ENCODE measurements at places on chromosomes 5 and 9. TPM values are rescaled to one million over a fixed set of nuclear protein-coding genes. Genes with fewer than 3 reads are reported as not detected.

DNA sequence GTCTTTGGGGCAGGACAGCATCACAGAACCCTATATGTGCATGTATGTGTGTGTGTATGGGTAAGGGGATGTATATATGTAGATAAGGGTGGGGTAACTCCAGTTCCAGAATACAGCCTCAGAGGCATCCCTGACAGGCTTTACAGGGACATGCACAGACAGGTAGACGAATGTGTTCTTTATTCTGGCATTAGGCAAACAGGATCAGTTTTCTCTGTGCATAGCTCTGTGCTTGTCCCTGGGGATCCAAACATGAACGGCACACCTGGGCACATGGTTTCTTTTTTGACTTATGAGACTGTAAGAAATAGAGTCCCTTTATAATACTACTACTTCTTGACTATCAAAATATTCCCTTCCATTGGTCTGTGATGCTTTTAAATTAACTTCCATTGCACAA is 120.6 kb downstream of the TRIO start:
- H3K27me3 ChIP-seq, result no peaks in the 10 kb centered on the region
- no peak overlapping the region for H3K27ac ChIP-seq
- H3K4me3 ChIP-seq, result no peak overlapping the region
- no peaks in the 10 kb centered on the region for H3K4me1 ChIP-seq
- no peak for DNase-seq
- no peaks in the 10 kb centered on the region for H3K36me3 ChIP-seq

C9orf153 gene
- total RNA-seq, result not detected

DNA sequence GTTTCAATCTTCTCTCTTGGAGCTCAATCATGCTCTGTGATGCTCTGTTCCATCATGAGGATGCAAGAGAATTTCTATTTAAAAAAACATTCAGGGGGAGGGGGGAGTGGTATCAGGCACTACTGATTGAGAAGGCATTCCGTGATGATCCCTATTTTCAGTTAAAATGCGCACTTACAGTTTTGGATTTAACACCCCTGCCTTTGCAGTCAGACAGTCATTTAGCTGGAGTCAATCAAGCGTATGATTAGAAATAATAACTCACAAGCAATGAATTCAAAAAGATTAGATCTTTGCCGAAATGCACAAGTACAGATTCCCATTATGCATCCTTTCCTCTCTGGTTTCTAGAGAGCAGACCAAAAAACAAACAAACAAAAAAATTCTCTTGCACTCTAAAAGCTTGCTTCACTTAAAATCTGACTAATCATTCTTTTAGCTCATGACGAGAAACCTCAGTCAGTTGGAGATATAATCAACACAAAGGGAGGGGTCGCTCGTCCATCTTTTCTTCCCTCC is 55.4 kb downstream of the EFNA5 start:
- no peak for DNase-seq
- H3K4me1 ChIP-seq, result no peaks in the 10 kb centered on the region
- H3K4me3 ChIP-seq, result no peak overlapping the region

DNA sequence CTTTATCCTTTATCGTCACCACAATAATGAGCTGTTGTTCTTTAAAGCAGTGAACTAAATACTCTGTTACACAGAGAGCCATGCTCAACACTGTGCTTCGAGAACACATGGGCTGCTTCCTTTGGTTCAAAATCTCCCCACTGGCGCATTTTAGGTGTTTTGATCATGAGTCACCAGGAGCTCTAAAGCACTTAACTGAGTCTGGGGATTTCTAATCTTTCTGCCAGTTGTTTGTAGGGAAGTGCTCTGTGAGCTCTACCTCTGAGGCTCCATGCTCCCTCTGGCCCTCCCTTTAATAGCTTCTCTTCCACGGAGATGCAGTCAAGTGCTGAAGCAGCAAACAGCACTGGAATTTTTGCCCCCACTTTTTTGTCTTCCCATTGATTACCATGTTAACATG is 17.0 kb downstream of the ERAP2 start:
- no peaks in the 10 kb centered on the region for H3K4me1 ChIP-seq
- H3K36me3 ChIP-seq, result no peaks in the 10 kb centered on the region
- H3K27ac ChIP-seq, result no peak overlapping the region
- H3K27me3 ChIP-seq, result no peaks in the 10 kb centered on the region
- H3K4me3 ChIP-seq, result no peak overlapping the region
- DNase-seq, result no peak

DNA sequence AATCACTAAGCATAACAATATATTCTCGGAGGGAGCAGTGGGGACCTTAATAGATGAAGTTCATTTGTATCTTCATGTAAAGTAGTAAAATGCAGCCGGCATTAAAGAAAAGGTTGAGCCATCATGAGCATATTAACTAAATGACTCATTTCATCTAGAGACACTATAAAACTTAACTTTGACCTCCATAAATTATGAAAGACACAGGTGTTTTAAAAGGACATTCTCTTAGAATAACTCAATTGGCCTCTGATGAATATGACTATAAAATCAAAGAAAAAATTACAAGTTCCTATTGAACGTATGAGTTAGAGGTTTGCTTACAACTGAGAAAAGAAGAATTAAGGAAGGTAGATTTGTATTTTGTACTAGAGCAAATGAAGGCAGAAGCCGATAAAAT is 220.3 kb downstream of the SEMA5A start:
- H3K4me1 ChIP-seq, result no peaks in the 10 kb centered on the region
- no peak overlapping the region for H3K27ac ChIP-seq
- DNase-seq, result no peak

GRCh38 chr9:2570615-2571479 is 50.7 kb upstream of the VLDLR start:
- peak; percentile 90 for DNase-seq
- no peaks in the 10 kb centered on the region for H3K27me3 ChIP-seq
- no peaks in the 10 kb centered on the region for H3K4me1 ChIP-seq

GRCh38 chr5:76705574-76705973 is 10.4 kb upstream of the F2R start:
- H3K4me3 ChIP-seq, result no peak overlapping the region
- no peak overlapping the region for H3K27ac ChIP-seq
- no peaks in the 10 kb centered on the region for H3K4me1 ChIP-seq

DNA sequence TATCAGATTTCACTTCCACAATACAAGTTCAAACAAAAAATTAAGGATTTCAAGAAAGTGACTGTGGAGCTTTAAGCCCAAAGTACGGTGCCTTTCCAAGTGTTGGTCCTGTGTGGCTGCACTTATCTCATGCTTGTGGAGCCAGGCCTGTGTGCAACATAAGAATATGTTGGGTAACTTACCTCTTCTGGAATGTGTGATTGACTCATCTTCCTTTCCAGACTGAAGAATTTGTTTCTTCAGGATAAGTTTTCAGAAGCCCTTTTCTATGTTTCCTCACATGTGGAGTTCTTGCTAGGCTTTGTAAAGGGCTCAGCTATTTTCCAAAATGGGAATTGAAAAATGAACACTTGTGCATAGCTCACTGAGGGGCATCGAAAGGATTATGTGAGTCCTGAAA is 485.1 kb upstream of the PAPPA start:
- H3K4me3 ChIP-seq, result no peak overlapping the region
- no peaks in the 10 kb centered on the region for H3K4me1 ChIP-seq
- H3K27me3 ChIP-seq, result no peaks in the 10 kb centered on the region
- H3K27ac ChIP-seq, result no peak overlapping the region
- no peak for DNase-seq

DNA sequence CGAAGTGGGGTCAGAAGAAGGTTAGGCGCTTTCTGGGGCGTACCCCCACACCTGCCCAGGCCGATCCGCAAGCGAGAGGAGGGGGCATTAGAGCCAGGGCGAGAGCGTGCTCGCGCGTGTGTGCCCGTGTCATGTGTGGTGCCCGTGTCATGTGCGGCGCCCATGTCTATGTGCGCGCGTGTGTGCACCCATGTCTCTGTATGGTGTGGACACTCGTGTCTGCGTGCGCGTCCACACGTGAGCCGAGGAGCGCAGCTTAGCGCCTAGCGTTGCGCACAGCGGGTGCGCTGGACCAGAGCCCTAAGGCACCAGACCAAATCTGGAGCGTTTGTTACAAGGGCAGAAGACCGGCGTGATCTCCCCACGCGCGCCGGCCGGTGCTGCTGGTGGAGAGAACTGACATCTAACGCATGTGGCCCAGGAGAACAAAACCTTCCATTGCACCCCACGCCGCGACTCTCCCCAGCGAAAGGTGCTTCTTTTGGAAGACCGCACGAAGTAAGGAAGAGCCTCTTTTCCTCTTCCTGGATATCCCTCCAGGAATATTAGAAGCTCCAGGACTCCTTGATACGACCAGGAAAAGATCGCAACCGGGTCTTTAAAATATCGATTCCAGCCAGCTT is 644 bp downstream of the NIM1K start:
- no peaks in the 10 kb centered on the region for H3K36me3 ChIP-seq
- no peaks in the 10 kb centered on the region for H3K27me3 ChIP-seq
- peak; percentile 76 for DNase-seq
- peaks cover 3% of the 10 kb centered on the region for H3K4me1 ChIP-seq

CCDC180 gene
- total RNA-seq, result 8.8 TPM

- no peak for DNase-seq
- H3K4me1 ChIP-seq, result no peaks in the 10 kb centered on the region
- H3K36me3 ChIP-seq, result no peaks in the 10 kb centered on the region
- H3K27me3 ChIP-seq, result no peaks in the 10 kb centered on the region
Measured at GRCh38 chr5:63794979-63795378, 167.3 kb downstream of the HTR1A start.

GPX8 gene
- 29.7 TPM for total RNA-seq

CCDC183 gene
- total RNA-seq, result 0.88 TPM

RORB gene
- total RNA-seq, result 0.41 TPM

DNA sequence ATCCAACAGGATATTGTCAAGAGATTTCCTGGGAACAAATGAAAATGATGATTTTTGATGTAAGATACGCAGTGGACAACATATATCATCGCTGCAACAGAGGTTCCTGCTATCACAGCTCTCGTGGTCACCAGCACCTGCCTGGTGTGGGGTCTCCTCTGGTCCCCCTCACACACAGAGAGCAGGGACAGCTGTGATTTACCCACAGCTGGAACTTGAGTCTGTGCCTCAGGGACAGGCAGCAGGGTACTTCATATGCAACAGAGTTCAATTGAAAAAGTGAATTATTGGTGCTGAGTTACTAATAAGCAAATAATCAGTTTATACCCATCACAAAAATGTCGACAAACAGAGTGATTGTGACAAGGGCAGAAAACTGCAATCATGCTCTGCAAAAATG is 93.4 kb downstream of the LMX1B start:
- H3K27me3 ChIP-seq, result no peaks in the 10 kb centered on the region
- H3K4me1 ChIP-seq, result peaks cover 4% of the 10 kb centered on the region
- no peak overlapping the region for H3K4me3 ChIP-seq
- H3K27ac ChIP-seq, result no peak overlapping the region
- DNase-seq, result no peak
- no peaks in the 10 kb centered on the region for H3K36me3 ChIP-seq

FGF18 gene
- 1.8 TPM for total RNA-seq

CNTFR gene
- 3.7 TPM for total RNA-seq

DNA sequence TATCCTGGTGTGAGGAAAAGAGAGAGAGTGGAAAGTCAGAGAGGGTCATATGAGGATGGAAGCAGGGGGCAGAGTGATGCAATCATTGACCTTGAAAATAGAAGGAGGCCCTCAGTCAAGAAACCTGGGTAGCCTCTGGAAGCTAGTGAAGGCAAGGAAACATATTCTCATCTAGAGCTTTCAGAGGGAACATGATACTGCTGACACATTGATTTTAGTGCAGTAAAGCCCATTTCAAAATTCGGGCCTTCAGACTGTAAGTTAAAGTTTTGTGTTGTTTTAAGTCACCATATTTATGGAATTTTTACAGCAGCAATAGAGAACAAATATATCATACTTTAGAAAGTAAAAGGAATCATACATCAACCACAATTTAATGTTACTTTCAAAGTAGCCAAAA is 87.0 kb downstream of the ADAMTS19 start:
- no peaks in the 10 kb centered on the region for H3K4me1 ChIP-seq
- H3K36me3 ChIP-seq, result no peaks in the 10 kb centered on the region
- DNase-seq, result no peak
- no peak overlapping the region for H3K4me3 ChIP-seq

ACTBL2 gene
- 0.13 TPM for total RNA-seq

LCN9 gene
- total RNA-seq, result not detected

NUDT2 gene
- 12.6 TPM for total RNA-seq

PCDHA10 gene
- 7.6 TPM for total RNA-seq

FAM169A gene
- total RNA-seq, result 8.6 TPM

- no peak overlapping the region for H3K27ac ChIP-seq
- peak; percentile 52 for DNase-seq
- H3K4me3 ChIP-seq, result no peak overlapping the region
Measured at GRCh38 chr5:1007681-1008450, 736 bp upstream of the NKD2 start.

All from kidney (tissue), 22 donors.